Adrenal gland (tissue), 19 donors: ENCODE measurements at places on chromosomes 1 and 21. TPM values are rescaled to one million over a fixed set of nuclear protein-coding genes. Genes with fewer than 3 reads are reported as not detected.

The PRDM16 gene
- 0.54 TPM for polyA plus RNA-seq

The EFNA3 gene
- 2.8 TPM for polyA plus RNA-seq

The C1QA gene
- polyA plus RNA-seq, result 125 TPM

The B3GALNT2 gene
- 2.9 TPM for polyA plus RNA-seq

The ENAH gene
- polyA plus RNA-seq, result 51.8 TPM

- peak; percentile 90 for DNase-seq
These were observed 27.1 kb downstream of the ZBTB17 start for GRCh38 chr1:15948595-15949452.

DNA sequence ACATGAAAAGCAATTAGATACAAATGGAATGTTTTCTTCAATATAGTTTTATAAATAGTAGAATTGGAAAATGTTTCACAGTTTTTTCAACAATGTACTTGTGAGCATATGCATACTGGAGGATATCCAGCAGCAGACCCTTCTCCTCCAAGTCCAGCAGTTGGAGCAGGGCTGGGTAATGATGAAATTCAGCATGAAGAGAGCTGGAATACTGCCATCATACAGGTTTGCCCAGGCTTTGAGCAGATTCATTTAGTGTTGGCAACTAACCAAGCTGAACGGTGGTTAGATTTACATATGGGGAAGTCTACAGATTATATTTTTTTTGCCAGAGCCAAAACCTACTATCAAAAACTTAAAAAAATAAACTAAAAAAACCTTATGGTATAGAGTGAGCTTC is 38.3 kb downstream of the WDR3 start:
- DNase-seq, result no peak

GRCh38 chr1:58904299-58905125 is 120.7 kb upstream of the JUN start:
- no peak for DNase-seq

DNA sequence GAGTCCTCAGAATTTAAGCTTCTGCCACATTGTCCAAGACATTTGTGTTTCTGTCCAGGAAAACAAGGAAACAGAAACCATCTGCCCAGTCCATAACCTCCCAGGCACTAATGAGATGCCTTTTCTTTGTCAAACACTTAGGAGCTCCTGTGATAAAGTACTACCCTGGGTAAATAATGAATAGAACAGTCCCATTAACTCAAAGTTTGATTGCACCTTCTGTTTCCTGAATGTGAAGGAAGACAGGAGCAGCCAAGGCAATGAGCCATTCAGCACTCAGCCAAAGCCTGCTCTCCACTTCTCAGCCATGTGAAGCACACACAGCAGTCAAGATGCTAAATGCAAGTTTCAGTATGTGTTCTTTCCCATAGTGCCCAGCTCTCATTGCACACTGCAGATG is 199.8 kb downstream of the SEC16B start:
- DNase-seq, result no peak

DNA sequence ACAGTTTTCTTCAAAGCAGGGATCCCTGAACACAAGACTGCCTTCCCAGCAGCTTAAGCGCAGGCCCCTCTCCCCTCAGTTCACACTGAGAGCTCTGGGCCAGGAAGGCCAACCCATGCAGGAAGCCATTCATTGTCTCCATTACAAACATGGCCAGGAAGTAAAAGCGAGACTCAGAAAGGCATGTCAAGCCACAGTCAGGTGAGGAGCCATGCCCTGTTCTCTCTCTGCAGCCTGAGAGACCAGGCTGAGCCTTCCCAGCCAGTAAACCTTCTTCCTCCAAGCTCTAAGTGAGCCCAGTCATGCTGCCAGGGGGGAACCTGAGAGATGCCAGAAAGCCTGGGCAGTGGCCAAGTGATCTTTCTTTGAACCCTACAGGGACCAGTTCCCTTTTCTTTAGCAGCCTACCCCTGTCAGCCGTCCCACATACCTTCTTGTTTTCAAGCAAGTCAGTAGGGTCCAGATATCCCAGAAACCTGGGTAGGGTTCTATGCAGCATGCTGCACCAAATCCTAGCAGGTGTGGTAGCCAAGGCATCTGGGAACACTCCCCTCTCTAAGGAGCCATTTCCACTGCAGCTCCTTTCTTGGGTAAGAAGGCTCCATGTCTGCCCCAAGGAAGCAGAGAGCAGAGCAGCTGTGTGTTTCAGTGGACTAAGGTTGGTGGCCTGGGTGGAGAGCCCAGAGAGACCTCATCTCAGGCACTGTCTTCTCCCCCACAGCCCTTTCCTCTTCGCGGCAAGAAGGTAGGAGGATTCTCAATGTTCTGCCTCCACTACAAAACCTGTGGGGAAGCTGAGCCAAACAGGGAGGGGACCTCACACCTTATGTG is 977 bp downstream of the TRAF3IP3 start:
- no peak for DNase-seq

DNA sequence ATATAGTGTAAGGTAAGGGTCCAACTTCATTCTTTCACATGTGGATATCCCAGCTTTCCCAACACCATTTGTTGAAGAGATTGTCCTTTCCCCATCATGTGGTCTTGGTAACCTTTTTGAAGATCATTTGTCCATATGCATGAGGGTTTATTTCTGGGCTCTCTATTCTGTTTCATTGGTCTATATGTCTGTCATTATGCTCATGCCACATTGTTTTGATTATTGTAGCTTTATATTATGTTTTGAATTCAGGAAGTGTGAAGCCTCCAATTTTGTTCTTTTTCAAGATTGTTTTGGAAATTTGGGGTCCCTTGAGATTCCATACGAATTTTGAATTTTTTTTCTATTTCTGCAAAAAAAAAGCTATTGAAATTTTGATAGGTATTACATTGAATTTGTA is 15.2 kb upstream of the RCSD1 start:
- DNase-seq, result no peak

DNA sequence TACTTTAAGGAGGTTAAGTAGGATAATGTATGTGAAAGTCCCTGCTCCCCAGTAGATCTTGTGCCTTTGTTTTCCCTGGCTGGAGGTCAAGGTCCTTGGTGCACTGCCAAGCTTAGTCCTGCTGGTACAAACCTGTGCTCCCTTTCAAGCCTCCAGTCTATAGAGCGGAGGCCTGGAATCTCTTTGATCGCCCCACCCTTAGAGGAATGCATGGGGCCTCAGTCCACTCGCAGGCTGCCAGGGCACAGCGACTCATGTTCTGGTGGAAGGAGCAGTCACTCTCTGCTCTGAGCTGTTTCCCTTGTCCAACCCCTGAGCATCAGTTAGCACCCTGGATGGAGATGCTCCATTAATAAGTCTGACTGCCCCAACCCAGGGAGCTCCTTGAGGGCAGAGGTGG is 121.8 kb downstream of the HMGB4 start:
- no peak for DNase-seq

DNA sequence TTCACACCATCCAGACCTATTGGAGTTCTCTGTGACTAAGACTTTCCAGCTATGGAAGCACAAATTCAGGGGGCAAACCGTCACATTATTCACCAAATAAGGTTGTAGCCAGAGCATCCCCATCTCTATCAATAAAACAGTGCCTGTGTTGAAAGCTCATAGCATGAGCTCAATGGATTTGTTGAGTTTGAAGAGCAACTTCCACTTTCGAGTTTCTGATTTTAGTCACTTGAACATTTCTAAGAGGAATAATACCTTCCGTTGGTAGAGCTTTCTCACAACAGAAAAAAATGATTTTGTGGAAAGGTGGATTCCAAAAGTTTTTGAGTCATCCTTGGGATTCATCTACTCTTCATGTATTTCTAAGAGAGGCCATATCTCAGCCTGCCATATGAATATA is 13.0 kb upstream of the ELAVL4 start:
- no peak for DNase-seq

DNA sequence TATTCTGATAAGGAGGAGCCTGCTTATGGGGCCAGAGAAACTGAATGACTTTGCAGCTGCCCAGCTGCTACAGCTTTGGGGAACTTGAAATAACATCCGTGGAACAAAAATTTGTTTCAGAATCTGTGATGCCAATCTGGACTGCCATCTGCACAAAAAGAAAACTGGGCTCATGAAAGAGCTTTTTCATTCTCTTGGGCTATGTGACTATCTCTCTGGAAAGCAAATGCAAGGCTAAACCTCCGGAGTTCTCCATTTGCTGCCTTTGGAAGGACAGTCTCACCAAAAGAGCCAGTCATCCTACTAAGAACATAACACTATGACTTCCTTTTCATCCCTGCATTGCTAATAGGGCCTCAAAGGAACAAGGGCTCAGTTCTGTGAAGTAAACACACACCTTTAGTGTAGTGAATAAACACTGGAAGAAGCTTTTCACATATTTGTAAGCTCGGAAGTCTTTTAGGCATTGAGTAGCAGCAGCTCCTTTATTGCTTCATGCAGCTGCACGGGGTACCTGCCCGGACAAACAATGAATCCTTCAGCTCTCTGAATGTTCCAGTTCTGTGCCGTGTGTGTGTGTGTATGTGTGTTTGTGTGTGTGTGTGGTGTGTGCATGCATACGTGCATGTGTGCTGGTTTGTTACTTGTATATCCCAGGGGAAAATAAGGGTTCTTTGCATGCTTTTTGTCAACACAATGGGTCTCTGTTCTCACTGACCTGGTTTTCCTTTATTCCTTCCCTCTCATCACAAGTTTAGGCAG is 255.5 kb upstream of the SGIP1 start:
- no peak for DNase-seq
